Stimulated activated CD4-positive, alpha-beta T cell treated with anti-CD3 and anti-CD28 coated beads, Interleukin-12 subunit alpha, Interleukin-12 subunit beta, amount 100 ng/mL, for 4 hours (primary cell): ENCODE measurements at places on chromosomes 2 and 18.

GRCh38 chr2:239285071-239285931, 115.5 kb downstream of the HDAC4 start:
- no peak for DNase-seq

- no peak for DNase-seq
Measured at GRCh38 chr2:62178741-62179271, 17.1 kb upstream of the B3GNT2 start.

DNA sequence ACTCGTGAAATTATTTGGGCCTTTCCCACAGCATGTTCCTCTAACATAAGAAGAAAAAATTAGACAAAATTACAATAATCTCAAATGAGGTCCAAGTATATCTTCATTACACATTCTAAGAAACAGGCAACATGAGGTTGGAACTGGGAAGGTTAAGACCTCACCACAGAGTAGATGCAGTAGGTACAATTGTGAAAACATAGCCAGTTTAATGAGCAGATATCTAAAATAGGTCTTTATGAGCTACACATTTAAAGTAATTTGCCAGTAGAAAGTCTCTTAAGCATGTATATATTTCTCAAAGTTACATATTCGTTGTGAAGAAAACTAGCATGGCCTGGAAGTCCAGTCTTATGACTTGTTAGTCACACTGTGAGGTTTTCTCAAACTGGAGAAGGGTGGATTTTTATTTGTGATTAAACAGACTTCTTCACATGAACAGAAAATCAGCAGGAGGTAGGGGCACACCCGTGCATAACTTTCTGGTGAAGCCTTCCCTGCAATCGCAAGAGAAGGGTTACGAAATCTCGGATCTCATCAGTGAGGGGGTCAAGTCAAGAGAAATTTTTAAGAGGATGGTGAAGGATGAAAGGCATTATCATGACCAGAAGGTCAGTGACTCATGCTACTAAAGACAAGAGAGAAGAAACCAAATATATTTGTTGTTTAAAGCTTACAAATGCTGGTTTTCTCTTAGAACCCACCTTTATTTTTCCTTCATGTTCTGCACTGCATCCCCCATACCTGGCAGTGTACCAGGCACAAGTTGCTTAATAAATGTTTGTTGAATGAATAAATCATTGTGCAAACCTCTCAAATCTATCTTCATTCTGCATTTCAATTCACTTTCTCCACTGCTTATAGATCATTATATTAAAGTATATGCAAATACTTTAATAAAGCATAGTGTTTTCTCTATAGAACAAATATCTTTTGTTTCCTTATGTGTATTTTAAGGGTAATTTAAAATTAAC, 5.1 kb upstream of the RAB27B start:
- DNase-seq: no peak

GRCh38 chr2:133062931-133063665, 393.1 kb upstream of the LYPD1 start:
- DNase-seq: no peak

GRCh38 chr2:84919885-84920580, 14.6 kb downstream of the TMSB10 start:
- peak; percentile 41 for DNase-seq

GRCh38 chr2:120109186-120110061, 96.5 kb downstream of the EPB41L5 start:
- DNase-seq: no peak

- no peak for DNase-seq
Measured at GRCh38 chr2:6627316-6627715, 238.4 kb downstream of the CMPK2 start.

DNA sequence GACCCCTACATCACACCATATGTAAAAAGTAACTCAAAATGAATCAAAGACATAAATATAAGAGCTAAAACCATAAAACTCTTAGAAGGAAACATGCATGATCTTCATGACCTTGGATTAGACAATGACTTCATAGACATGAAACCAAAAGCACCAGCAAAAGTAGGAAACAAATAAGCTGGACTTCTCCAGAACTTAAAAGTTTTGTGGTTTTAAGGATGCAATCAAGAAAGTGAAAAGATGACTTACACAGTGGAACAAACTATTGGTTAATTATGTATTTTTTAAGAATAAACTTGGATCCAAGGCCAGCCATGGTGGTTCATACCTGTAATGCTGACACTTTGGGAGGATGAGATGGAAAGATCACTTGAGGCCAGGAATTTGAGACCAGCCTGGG, 150.2 kb downstream of the GALNT1 start:
- DNase-seq: no peak

- no peak for DNase-seq
Measured at GRCh38 chr18:72830109-72830508, 37.7 kb downstream of the NETO1 start.

DNA sequence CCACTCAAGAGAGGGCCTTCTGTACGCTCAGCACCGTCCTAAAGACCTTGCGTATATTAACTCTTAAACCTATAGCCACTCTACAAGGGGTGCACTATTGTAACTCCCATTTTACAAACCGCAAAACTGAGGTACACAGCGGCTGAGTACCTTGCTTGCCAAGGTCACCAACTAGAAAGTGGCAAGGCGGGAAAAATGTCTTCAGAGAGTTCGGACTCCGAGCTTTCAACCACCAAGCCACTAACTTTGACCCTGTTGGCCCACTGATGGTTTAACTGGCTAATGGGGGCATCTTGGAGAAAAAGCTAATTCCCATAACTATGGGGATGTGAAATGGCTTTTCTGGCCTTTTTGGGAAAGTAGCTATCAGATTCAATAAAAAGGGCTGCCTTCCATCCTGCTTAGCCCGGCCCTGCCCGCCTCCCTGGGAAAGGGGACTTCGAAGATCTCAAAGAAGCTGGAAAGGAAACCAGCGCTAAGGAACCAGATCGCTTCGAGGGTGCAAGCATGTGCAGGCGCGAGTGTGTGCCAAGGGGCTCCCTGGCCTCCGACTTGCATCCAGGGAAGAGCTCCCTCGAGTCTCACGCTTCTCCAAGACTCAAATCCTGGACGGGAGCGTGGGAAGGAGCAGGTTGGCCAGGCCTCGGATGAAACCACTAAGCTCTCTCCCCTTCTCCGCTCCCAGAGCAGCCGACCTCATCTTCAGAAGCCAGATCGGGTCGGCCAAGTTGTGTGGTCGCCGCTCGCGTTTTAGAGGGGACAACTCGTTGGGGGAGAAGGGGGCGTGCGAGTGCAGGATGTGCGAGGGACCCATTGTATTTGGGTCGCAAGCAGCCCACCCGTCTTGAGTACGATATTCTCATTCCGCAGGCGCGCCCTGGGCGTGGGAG, 2.2 kb upstream of the SP5 start:
- no peak for DNase-seq

DNA sequence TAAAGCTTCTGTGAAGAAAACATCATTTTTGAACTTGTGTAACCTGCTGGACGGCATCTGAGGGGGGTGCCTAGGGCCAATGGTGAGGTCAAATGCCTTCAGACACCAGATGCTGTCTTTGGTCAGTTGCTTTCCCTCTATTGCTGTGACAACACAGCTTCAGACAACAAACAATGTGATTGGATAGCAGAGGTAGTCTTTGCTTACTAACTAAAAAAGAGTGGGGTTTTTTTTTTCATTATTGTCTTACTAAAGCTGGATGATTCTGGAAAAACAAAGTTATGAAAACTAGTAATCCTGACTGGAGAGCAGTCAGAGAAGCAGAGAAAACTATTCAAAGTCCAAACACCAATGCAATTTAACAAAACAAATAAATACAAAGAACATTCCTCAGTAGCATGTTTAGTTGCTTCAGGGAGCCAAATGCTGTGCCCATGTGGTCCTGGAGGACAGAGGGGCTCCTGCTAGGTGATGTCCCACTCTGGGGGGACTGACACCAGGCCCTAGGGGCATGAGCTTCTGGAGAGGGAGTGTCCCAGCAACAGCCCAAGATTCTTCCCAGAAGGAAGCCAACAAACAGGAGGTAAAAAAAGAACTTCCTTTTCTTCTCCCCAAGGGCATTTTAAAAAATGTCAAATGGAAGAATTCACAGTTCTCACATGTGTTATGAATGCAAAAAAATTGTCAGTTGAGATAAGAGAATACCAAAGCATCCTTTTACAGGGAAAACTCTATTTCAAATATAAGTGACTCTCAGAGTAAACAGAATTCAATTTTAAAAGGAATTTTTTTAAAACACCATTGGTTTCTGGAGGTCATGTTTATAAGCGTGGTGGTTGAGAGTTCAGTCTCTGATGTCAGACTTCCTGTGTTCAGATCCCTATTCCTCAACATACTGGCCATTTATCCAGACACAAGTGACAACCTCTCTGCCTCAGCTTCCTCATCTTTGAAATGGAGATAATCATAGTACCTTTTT, 181.1 kb upstream of the PGAP1 start:
- DNase-seq: no peak

DNA sequence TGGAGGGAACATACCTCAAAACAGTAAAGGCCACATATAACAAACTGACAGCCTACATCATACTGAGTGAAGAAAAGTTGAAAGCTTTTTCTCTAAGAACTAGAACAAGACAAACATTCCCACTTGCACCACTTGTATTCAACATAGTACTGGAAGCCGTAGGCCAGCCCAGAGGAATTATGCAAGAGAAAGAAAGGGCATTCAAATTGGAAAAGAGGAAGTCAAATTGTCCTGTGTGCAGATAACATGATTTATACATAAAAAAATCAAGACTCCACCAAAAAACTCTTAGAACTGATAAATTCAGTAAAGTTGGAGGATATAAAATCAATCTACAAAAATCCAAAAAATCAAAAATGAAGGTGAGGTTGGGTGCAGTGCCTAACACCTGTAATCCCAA, 8.0 kb upstream of the KDM3A start:
- DNase-seq: no peak

DNA sequence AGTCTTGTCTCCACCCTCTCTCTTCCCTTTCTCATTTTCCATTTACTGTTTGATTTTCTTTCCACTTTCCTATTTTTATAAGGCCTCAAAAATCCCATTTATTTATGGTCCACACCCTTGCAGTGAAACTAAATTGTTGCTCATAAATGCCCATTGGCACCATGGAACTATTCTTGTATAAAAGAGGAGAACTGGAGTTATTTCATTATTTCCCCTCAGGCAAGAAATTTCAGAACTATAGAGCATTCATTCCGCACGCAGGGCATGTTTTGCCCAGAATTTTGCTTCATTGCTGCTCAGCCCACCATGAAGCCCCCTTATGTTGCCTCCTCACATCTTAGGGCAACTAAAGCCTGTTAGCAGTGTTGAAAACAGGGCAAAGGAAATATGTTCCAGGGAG, 113.7 kb upstream of the MMADHC start:
- no peak for DNase-seq

DNA sequence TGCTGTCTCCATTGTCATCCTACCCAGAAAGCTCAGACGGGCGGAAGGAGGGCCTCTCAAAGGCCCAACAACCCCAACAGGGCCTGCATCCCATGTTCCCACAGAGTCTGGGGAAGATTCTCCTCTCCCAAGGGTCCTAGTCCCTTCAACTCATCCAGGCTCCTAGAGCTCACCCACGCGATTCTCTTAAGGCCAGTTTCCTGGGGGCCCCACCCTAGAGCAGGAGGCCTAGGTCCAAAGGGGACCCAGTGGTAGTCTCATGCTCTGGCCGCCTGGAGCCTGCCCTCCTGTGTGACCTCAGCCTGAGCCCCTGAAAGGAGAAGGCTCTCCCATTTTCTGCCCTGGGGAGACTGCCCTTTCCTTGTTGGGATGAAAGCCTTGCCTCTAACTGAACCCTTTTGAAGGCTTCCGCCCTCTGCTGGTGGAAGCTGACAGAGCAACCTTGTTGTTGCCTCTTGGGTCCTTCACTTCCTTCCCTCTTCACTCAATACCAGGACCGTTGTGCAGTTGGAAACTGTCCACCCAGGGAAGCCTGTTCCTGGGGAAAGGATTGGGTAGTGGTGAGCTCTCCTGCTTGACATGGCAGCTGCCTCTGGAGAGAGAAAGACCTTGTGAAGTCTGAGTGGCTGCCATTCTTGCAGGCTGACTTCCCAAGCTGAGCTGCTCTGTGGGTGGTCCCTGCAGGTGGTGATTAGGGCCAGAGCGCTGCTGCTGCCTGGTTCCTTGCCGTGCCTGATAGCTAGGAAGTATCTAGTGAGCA, 86.0 kb upstream of the ALPP start:
- peak; percentile 47 for DNase-seq

GRCh38 chr2:162435676-162436075, 91.7 kb downstream of the GCA start:
- DNase-seq: no peak

DNA sequence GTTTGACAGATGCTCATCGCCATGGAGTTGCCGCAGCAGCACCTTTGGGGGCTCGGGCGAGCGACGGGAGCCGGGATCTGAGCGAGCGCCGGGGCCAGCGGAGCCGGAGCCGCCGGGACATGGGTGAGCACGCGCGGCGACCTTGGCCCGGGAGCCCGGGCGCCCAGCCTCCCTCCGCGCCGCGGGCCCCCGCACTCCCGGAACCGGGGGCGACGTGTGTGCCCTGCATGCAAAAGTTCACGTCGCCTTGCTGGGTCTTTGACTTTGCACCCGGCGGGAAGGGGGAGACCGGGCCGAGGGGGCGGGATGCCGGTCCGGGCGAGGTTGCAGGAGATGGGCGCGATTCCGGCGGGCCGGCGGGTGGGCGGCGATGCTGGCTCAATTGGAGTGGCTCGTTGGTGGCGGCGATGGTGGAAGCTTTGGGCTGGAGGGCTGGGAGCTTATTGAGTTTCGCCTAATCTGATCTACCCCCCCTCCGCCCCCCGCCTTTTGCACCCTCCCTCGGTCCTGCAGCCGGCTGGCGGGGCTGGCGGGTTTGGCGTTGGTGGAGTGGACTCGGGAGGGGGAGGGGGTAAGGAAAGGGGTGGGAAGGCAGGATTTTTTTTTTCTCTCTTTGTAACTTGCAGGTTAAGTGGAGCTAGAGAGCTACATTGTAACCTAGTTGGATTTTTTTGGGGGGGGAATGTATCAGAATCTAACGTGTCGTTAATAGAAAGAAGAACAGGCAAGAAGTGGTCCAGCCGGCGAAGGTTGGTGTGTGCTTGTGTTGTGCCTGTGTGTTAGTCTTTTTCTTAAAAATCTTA, at the start of gene SETBP1:
Gene SETBP1 (plus strand): TSS at position 616 of the 803 bp plus-strand sequence. CDS start 20,459 bp downstream, outside the sequence.
- DNase-seq: peak; percentile 10
